ENCODE measurements at places on chromosomes 1 and 21. TPM values are rescaled to one million over a fixed set of nuclear protein-coding genes. Genes with fewer than 3 reads are reported as not detected.

DNA sequence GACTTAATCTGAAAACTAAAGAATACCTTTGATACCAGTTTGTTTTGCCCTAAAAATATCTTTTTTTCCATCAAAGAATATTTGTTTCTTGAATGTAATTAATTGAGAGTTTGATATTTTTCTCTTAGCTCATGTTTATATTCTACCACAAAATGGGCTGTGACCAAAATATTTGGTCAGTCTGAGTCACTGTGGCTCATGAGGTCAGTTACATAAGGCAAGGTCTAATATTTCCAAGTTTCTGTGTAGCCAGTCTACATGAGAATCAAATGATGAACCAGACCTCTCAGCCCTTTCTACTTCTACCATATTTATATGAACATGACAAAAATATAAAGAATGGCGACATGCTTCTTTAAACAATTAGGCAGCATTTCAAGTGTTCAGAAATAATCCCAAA lies 83.0 kb upstream of the IVNS1ABP start:
- no peaks in the 10 kb centered on the region for H3K36me3 ChIP-seq
- peaks cover 13% of the 10 kb centered on the region for H3K4me1 ChIP-seq
- H3K27me3 ChIP-seq: no peaks in the 10 kb centered on the region
- no peak overlapping the region for H3K4me3 ChIP-seq
- no peak for DNase-seq
- no peak overlapping the region for H3K27ac ChIP-seq

- no peak overlapping the region for H3K4me3 ChIP-seq
- no peaks in the 10 kb centered on the region for H3K27me3 ChIP-seq
- no peak for DNase-seq
- H3K36me3 ChIP-seq: no peaks in the 10 kb centered on the region
- H3K27ac ChIP-seq: no peak overlapping the region
These were observed 601.9 kb downstream of the MRPL39 start for GRCh38 chr21:25005388-25005787.

GRCh38 chr1:9984253-9984652 lies 12.8 kb upstream of the RBP7 start:
- H3K4me1 ChIP-seq: no peaks in the 10 kb centered on the region
- H3K27me3 ChIP-seq: no peaks in the 10 kb centered on the region
- no peak for DNase-seq
- no peak overlapping the region for H3K27ac ChIP-seq

- H3K27me3 ChIP-seq: peaks cover 82% of the 10 kb centered on the region
- H3K27ac ChIP-seq: peak overlapping the region; percentile 13
- no peak for DNase-seq
- no peaks in the 10 kb centered on the region for H3K4me1 ChIP-seq
- H3K4me3 ChIP-seq: no peak overlapping the region
- H3K36me3 ChIP-seq: no peaks in the 10 kb centered on the region
These were observed 3.9 kb downstream of the TMPRSS2 start for GRCh38 chr21:41504030-41504429.

The ADAMTSL4 gene
- total RNA-seq: 76.0 TPM

- no peak for DNase-seq
- no peaks in the 10 kb centered on the region for H3K27me3 ChIP-seq
- no peaks in the 10 kb centered on the region for H3K4me1 ChIP-seq
- H3K36me3 ChIP-seq: no peaks in the 10 kb centered on the region
- no peak overlapping the region for H3K4me3 ChIP-seq
These were observed 109.1 kb downstream of the CD247 start for GRCh38 chr1:167409183-167409582.

GRCh38 chr1:36284517-36284916 lies 21.7 kb upstream of the SH3D21 start:
- H3K4me3 ChIP-seq: no peak overlapping the region
- peaks cover 79% of the 10 kb centered on the region for H3K36me3 ChIP-seq
- H3K27ac ChIP-seq: no peak overlapping the region
- H3K27me3 ChIP-seq: no peaks in the 10 kb centered on the region

DNA sequence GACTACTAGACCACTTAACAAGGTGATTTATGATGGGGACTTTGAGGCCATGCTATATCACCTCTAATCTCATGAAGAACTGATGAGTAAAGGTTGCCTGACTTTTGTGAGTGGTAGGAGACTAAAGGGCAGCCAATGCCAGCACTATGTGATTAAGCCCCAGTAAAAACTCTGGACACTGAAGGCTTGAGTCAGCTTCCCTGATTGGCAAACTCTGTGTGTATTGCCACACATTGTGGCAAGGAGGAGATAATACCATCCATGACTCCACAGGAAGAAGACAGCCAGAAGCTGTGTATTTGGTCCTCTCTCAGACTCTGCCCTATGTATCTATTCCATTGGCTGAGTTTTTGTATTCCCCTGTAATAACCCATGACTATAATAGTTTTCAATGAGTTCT lies 413.3 kb upstream of the ZRANB2 start:
- DNase-seq: no peak
- no peaks in the 10 kb centered on the region for H3K4me1 ChIP-seq
- no peak overlapping the region for H3K27ac ChIP-seq
- no peak overlapping the region for H3K4me3 ChIP-seq
- H3K36me3 ChIP-seq: no peaks in the 10 kb centered on the region

DNA sequence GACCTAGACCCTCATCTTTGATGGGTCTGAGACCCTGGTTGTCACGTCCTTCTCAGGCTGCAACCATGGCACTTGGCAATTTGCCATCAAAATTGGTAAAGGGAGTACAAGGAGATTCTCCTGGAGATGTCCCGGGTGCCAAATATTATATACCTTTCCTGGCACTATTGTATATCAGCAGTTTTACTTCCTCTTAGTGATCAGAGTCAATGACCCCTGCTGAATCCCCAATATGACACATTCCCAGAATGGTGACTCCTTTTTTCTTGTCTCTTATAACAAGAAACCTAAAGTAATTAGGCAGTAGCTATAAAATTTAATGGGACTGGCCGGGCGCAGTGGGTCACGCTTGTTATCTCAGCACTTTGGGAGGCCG lies 39.6 kb upstream of the CDC42BPA start:
- no peaks in the 10 kb centered on the region for H3K4me1 ChIP-seq
- DNase-seq: no peak
- H3K27ac ChIP-seq: peak overlapping the region; percentile 72
- no peak overlapping the region for H3K4me3 ChIP-seq

DNA sequence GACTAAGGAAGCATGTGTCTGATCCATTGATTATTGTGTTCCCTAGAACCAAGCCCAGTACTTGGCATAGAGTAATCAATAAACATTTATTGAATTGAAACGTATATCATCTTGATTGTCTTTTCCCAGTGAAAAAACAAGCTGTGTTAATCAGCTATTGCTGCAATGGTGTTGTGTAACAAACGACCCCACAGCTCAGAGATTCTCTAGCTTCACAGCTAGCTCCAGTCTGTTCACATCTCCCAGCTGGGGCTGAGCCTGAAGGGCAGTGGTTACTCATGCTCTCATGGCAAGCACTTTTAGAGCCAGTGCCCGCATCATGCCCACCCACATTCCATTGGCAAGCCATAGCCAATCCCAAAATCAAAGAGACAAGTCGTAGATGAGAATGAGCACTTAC lies 237.4 kb upstream of the RAB4A start:
- no peak overlapping the region for H3K27ac ChIP-seq
- H3K4me3 ChIP-seq: no peak overlapping the region

GRCh38 chr1:71695084-71695483 lies 587.3 kb downstream of the NEGR1 start:
- H3K36me3 ChIP-seq: no peaks in the 10 kb centered on the region
- no peak overlapping the region for H3K4me3 ChIP-seq
- H3K27ac ChIP-seq: no peak overlapping the region
- no peaks in the 10 kb centered on the region for H3K27me3 ChIP-seq

DNA sequence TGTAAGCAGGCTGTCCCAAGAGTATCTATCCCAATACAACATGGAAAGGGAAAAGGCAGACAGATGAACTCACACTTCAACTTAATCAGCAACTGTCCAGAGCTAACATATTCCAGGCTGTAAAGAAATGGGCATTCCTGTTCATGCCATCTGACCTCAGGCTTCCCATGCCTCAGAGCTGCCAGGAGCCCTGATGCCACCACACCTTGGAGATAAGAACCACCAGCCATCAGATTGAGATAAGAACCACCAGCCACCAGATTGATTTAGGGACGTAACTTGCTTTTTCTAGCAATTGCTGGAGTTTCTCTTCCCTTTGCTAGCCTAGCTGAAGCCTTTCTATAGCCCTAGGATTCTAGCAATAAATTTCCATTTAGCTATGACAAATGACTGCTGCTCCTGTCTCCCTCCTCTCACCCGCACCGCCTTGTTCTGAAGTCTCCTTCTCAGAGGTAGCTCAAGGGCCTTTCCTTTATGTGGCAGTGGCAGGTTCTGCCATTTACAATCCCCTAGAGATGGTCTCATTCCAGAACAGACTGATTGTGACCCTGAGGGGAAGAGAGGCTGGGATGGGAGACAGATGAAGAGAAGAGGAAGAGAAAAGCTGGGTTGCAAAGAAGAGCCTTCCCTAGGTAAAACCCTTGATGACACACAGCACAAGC lies 88.0 kb upstream of the CTTNBP2NL start:
- no peaks in the 10 kb centered on the region for H3K4me1 ChIP-seq
- peaks cover 9% of the 10 kb centered on the region for H3K27me3 ChIP-seq
- H3K36me3 ChIP-seq: no peaks in the 10 kb centered on the region
- no peak overlapping the region for H3K4me3 ChIP-seq

DNA sequence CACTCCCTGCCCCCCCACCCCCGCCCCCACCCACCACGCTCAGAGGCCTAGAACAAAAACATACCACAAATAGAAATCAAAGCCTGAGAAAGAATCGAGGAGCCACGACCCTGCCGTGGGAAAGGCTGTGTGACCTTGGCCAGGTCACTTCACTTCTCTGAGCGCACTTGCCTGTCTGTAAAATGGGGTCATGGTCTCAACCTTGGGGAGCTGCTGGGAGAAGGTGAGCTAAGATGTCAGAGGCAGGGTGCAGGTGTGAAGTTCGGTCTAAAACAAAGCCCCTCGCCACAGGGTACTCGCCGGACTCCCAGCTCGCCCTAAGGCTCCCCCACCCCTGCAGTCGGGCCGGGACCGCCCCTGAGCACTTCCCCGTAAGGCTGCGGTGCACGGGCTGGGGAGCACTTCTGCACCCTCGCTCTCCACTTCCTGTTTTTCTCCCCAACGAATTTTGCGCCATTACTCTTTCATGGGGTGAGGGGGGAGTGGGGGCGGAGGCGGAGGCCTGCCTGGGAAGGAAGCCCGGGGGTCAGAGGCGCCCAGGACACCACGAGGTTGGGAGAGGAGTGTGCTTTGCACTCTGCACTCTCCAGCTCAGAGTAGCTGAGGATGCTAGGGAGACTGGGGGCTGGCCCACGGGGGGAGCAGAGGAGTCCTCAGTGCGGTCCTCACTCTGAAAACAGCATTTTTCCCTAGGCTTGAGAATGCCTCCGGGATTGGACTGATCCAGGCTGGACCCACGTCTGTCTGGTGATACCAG lies 21.9 kb upstream of the PIK3CD start:
- no peaks in the 10 kb centered on the region for H3K36me3 ChIP-seq
- H3K27ac ChIP-seq: peak overlapping the region; percentile 13
- H3K4me1 ChIP-seq: peaks cover 61% of the 10 kb centered on the region

The BRWD1 gene
- 33.0 TPM for total RNA-seq

- no peak overlapping the region for H3K27ac ChIP-seq
- H3K4me3 ChIP-seq: no peak overlapping the region
- no peaks in the 10 kb centered on the region for H3K27me3 ChIP-seq
- H3K36me3 ChIP-seq: no peaks in the 10 kb centered on the region
These were observed 41.7 kb upstream of the ZNF326 start for GRCh38 chr1:89953131-89953626.

GRCh38 chr1:88462488-88463261 lies 221.4 kb upstream of the PKN2 start:
- DNase-seq: peak; percentile 73
- peaks cover 39% of the 10 kb centered on the region for H3K27me3 ChIP-seq
- peak overlapping the region; percentile 81 for H3K27ac ChIP-seq
- H3K4me3 ChIP-seq: peak overlapping the region; percentile 3

GRCh38 chr1:6171548-6172124 lies 8.5 kb downstream of the CHD5 start:
- H3K4me1 ChIP-seq: no peaks in the 10 kb centered on the region
- DNase-seq: no peak
- no peak overlapping the region for H3K27ac ChIP-seq
- H3K4me3 ChIP-seq: no peak overlapping the region
- H3K36me3 ChIP-seq: no peaks in the 10 kb centered on the region

- DNase-seq: no peak
- peaks cover 47% of the 10 kb centered on the region for H3K27me3 ChIP-seq
- H3K4me1 ChIP-seq: no peaks in the 10 kb centered on the region
- H3K27ac ChIP-seq: no peak overlapping the region
- no peaks in the 10 kb centered on the region for H3K36me3 ChIP-seq
These were observed 89.3 kb upstream of the SIM2 start for GRCh38 chr21:36609654-36610053.

GRCh38 chr21:18467715-18468114 lies 64.1 kb upstream of the TMPRSS15 start:
- no peaks in the 10 kb centered on the region for H3K4me1 ChIP-seq
- H3K36me3 ChIP-seq: no peaks in the 10 kb centered on the region
- H3K27me3 ChIP-seq: no peaks in the 10 kb centered on the region
- H3K27ac ChIP-seq: no peak overlapping the region
- no peak for DNase-seq
- H3K4me3 ChIP-seq: no peak overlapping the region
